ENCODE measurements at places on chromosomes 11 and 22. TPM values are rescaled to one million over a fixed set of nuclear protein-coding genes. Genes with fewer than 3 reads are reported as not detected.
A peak's percentile ranks its signal among the peaks of the same experiment; 100 is the strongest.

GRCh38 chr11:75237050-75237449 is 3.5 kb upstream of the TPBGL start:
- peaks cover 22% of the 10 kb centered on the region for H3K4me1 ChIP-seq
- no peak for DNase-seq
- H3K4me3 ChIP-seq: no peak overlapping the region
- H3K27ac ChIP-seq: no peak overlapping the region
- peaks cover 8% of the 10 kb centered on the region for H3K27me3 ChIP-seq
- no peaks in the 10 kb centered on the region for H3K36me3 ChIP-seq

GRCh38 chr11:93073508-93074280 is 104.2 kb downstream of the MTNR1B start:
- H3K4me1 ChIP-seq: peaks cover 7% of the 10 kb centered on the region
- no peak for DNase-seq
- H3K27ac ChIP-seq: peak overlapping the region; percentile 65
- H3K36me3 ChIP-seq: no peaks in the 10 kb centered on the region
- no peak overlapping the region for H3K4me3 ChIP-seq

- no peak overlapping the region for H3K27ac ChIP-seq
- DNase-seq: no peak
- H3K36me3 ChIP-seq: no peaks in the 10 kb centered on the region
- no peaks in the 10 kb centered on the region for H3K4me1 ChIP-seq
These were observed 29.5 kb upstream of the HIPK3 start for GRCh38 chr11:33227578-33228261.

DNA sequence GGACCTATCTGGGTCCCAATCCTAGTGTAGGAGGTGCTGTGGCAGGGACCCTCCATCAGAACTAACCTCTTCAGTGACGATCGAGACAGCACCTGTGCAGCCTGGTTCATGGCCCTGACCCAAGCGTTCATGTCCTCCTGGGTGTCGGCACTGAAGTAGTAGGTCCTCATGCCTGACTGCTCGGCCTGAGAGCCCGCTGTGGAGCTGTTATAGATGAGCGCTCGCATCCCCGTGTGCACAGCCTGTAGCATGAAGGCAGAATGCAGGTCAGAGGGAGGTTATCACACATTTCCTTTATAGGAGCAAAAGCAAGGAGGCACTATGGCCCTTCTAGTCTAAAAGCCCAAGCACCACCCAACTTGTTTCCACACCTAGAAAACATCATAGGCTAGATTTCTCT is 103.0 kb downstream of the C11orf58 start:
- no peaks in the 10 kb centered on the region for H3K27me3 ChIP-seq
- no peaks in the 10 kb centered on the region for H3K36me3 ChIP-seq
- no peaks in the 10 kb centered on the region for H3K4me1 ChIP-seq
- no peak overlapping the region for H3K27ac ChIP-seq

- no peak overlapping the region for H3K27ac ChIP-seq
- no peak overlapping the region for H3K4me3 ChIP-seq
- H3K27me3 ChIP-seq: no peaks in the 10 kb centered on the region
- H3K36me3 ChIP-seq: no peaks in the 10 kb centered on the region
- no peak for DNase-seq
- H3K4me1 ChIP-seq: no peaks in the 10 kb centered on the region
These were observed 112.0 kb downstream of the ARL14EP start for GRCh38 chr11:30434901-30435300.

DNA sequence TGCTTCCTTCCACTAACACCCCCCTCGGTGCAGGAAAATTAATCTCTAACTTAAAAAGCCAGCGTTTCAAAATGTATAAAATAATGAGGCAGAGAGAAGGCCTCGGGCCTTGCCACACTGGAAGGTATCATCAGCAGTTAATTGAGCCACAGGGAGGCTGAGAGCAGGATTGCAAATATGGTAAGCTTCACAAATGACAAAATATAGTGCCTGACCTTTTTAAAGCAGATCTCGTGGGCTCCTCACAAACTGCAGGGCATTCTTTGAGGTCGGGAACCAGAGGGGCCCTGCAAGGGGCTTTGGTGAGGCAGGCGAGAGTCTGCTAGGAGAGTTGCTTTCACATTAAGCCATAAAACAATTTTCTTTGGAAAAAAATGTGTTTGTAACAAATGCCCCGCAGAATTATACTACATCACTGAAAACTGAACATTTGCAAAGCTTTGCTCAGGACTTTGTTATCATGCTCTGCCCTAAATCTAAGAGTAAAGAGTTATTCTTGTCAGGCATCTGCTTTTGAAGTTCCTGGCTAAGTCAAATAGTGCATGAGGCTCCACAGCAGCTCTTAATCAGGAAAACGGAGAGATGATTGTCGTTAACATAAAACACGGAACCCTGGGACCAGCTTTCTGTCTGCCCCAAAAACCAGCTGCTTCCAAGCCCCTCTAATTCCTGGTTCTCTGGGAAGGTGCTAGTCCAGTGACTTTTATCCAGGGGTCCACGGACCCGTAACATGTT is 61.4 kb upstream of the SYT13 start:
- no peaks in the 10 kb centered on the region for H3K36me3 ChIP-seq
- peak; percentile 38 for DNase-seq
- no peaks in the 10 kb centered on the region for H3K27me3 ChIP-seq
- no peaks in the 10 kb centered on the region for H3K4me1 ChIP-seq
- no peak overlapping the region for H3K4me3 ChIP-seq

DNA sequence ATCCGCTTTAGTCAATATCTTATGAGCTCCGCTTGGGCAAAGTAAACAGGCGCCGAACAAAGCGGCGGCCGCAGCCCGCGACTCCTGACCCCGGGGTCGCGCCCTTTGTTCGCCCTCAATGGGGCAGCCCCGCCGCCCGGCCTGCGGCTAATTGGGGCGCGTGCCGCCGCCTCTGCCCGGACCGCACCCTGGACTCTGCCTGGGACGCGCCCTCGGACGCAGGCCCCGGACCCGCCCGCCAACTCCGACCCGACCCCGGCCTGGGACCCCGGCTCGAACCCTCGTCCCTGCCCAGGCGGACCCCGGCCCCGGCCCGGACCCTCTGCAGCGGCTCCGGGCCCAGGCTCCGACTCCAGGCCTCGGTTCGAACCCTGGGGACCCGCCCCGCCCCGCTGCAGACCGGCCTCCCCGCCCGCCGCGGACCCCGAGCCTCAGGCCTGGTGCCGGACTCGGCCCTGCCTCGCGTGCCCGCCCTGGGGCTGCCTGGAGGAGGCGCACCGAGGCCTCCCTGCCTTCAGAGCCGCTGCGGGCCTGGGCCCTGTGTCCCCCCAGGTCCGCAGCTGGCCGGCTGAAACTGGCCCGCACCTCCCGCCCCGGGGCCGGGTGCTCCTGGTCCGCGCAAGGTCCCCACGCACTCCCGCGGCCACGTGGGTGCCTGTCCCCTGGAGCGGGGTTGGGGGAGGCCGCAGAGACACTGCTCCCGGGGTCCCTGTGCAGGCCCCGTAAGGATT is 84.7 kb upstream of the WNT7B start:
- H3K4me1 ChIP-seq: 0 out of 2 replicates have a peak, but pooled peaks cover 3% of the 10 kb centered on the region
- no peak for DNase-seq
- no peaks in the 10 kb centered on the region for H3K36me3 ChIP-seq
- H3K4me3 ChIP-seq: peak overlapping the region; percentile 62
- no peak overlapping the region for H3K27ac ChIP-seq
- H3K27me3 ChIP-seq: peaks cover 64% of the 10 kb centered on the region

DNA sequence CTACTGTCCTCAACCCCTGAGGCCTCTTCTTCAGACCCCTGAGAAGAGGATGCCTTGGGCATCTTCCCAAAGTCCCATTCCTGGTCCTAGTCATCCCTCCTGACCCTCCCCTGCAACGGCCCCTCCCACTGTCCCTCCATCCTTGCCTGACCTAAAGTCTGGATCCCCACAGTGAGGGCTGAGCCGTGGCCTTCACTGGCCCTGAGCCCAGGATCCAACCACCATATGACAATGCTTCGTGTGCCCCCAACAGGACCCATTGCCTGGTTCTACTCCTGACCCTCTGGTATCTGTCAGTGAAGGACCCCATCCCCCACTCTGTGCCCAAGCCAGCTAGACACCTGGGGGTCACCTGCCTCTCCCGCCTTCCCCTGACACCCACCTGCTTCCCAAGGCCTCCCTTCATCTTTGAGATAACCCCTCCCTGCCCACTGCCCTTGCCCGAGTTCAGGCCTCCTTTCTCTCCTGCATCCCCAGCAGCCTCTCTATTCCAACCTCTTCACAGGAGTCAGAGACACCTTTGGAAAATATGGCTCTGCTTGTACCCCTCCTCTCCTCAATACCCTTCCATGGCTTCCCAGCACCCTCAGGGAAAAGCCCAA is 48.0 kb downstream of the LRRC32 start:
- H3K4me3 ChIP-seq: no peak overlapping the region
- H3K27me3 ChIP-seq: no peaks in the 10 kb centered on the region
- no peak overlapping the region for H3K27ac ChIP-seq

GRCh38 chr22:50530877-50531545 is 1.2 kb upstream of the TYMP start:
- peak; percentile 82 for DNase-seq
- H3K4me3 ChIP-seq: peak overlapping the region; percentile 44
- peaks cover 43% of the 10 kb centered on the region for H3K27me3 ChIP-seq
- H3K36me3 ChIP-seq: no peaks in the 10 kb centered on the region
- no peaks in the 10 kb centered on the region for H3K4me1 ChIP-seq

- DNase-seq: no peak
- H3K36me3 ChIP-seq: no peaks in the 10 kb centered on the region
- no peaks in the 10 kb centered on the region for H3K4me1 ChIP-seq
These were observed 41.5 kb upstream of the MS4A8 start for GRCh38 chr11:60657888-60658287.

GRCh38 chr11:70935006-70935768 is 317.2 kb downstream of the SHANK2 start:
- no peak overlapping the region for H3K4me3 ChIP-seq
- H3K36me3 ChIP-seq: no peaks in the 10 kb centered on the region
- no peak overlapping the region for H3K27ac ChIP-seq
- no peaks in the 10 kb centered on the region for H3K27me3 ChIP-seq
- no peak for DNase-seq

GRCh38 chr11:117876341-117877119 is at the start of gene FXYD6:
Gene FXYD6 (minus strand): TSS chr11:117876658. CDS start chr11:117842776, 33,882 bp downstream.
- peak within 1 kb of the TSS; percentile 96 for H3K4me3 ChIP-seq
- H3K27me3 ChIP-seq: peaks cover 17% of the 10 kb centered on the region
- peaks cover 20% of the 10 kb centered on the region for H3K4me1 ChIP-seq
- no peak within 1 kb of the TSS for H3K27ac ChIP-seq
- no peaks in the 10 kb centered on the region for H3K36me3 ChIP-seq
- DNase-seq: no peak

- DNase-seq: no peak
- no peak overlapping the region for H3K27ac ChIP-seq
These were observed 28.9 kb upstream of the SHISAL1 start for GRCh38 chr22:44341431-44342346.

DNA sequence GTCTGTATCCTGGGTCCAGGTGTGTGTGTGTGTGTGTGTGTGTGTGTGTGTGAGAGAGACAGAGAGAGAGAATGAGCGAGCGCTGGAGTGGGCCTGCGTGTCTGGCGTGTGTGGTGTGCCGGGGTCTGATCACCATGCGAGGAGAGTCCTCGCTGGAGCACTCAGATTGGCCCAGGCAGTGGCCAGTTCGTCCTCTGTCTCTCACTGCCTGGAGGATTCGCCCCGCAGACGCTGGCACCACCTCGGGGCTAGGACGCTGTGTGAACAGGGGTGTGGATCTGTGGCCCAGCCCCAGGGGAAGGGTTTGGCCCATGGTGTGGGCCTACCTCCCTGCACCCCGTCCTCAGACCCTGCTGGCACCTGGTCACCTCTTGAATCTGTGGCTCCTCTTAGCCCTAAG is 11.6 kb upstream of the CACNA1I start:
- DNase-seq: no peak
- no peak overlapping the region for H3K27ac ChIP-seq
- peaks cover 7% of the 10 kb centered on the region for H3K4me1 ChIP-seq
- H3K4me3 ChIP-seq: no peak overlapping the region
- H3K36me3 ChIP-seq: no peaks in the 10 kb centered on the region

- H3K27ac ChIP-seq: no peak overlapping the region
- peaks cover 12% of the 10 kb centered on the region for H3K4me1 ChIP-seq
- DNase-seq: no peak
- peak overlapping the region; percentile 51 for H3K4me3 ChIP-seq
- no peaks in the 10 kb centered on the region for H3K27me3 ChIP-seq
- H3K36me3 ChIP-seq: no peaks in the 10 kb centered on the region
These were observed 614 bp downstream of the NR1H3 start for GRCh38 chr11:47258317-47258902.

DNA sequence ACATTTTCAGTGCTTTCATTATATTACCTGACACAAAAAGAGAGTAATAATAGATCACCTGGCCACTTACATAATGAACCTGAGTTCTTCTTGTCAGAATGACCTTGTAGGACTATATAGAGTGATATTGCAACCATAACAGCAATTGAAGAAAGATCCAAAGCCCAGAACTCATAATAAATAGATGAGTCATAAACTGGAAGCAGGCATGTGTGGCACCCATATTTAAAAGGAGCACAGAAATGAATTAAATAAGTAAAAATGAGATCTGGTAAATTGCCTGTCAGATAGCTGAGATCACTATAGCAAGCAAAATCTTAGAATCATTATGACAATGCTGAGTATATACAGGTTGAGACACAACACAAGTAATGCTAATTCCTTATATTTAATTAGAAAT is 331.8 kb downstream of the AASDHPPT start:
- H3K27ac ChIP-seq: no peak overlapping the region
- no peak for DNase-seq
- no peaks in the 10 kb centered on the region for H3K36me3 ChIP-seq
- H3K4me3 ChIP-seq: no peak overlapping the region
- no peaks in the 10 kb centered on the region for H3K27me3 ChIP-seq

SYCE3 gene
- polyA plus RNA-seq: 1.9 TPM

SERHL2 gene
- polyA plus RNA-seq: 1.1 TPM

ADAMTS15 gene
- 1.7 TPM for polyA plus RNA-seq

SOX10 gene
- polyA plus RNA-seq: 3.8 TPM

APOL5 gene
- not detected for polyA plus RNA-seq
